ENCODE measurements at places on chromosomes 1 and 21.
A peak's percentile ranks its signal among the peaks of the same experiment; 100 is the strongest.

DNA sequence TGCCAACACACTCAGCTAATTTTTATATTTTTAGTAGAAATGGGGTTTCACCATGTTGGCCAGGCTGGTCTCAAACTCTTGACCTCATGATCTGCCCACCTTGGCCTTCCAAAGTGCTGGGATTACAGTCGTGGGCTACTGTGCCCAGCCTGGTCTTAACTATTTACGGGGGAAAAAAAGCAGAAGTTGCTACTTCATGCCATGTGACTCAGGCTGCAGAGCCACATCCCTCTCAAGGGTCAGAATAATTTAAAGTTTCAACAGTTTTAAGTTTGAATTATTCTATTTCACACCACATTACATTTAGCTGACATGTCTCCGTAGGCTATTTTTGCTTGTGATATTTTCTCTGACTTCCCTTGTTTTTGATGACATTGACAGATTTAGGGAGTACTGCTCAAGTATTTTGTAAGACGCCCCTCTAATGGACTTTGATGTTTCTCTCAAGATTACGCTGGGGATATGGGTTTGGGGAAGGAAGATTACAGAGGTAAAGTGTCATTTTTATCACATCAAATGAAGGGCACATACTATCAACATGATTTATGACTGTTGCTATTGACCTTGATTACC lies 14.6 kb upstream of the AGBL4 start:
- no peak for DNase-seq

- no peak for DNase-seq
These were observed 1093.2 kb downstream of the ADGRL2 start for GRCh38 chr1:82893712-82894470.

DNA sequence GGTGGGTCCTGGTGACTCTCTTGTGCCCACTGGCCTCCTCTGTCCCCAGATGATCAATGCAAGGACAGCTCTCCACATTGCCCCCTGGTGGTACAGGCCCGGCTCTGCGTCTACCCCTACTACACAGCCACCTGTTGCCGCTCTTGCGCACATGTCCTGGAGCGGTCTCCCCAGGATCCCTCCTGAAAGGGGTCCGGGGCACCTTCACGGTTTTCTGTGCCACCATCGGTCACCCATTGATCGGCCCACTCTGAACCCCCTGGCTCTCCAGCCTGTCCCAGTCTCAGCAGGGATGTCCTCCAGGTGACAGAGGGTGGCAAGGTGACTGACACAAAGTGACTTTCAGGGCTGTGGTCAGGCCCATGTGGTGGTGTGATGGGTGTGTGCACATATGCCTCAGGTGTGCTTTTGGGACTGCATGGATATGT lies 10.8 kb downstream of the ADAMTSL4 start:
- DNase-seq, result peak; percentile 70

DNA sequence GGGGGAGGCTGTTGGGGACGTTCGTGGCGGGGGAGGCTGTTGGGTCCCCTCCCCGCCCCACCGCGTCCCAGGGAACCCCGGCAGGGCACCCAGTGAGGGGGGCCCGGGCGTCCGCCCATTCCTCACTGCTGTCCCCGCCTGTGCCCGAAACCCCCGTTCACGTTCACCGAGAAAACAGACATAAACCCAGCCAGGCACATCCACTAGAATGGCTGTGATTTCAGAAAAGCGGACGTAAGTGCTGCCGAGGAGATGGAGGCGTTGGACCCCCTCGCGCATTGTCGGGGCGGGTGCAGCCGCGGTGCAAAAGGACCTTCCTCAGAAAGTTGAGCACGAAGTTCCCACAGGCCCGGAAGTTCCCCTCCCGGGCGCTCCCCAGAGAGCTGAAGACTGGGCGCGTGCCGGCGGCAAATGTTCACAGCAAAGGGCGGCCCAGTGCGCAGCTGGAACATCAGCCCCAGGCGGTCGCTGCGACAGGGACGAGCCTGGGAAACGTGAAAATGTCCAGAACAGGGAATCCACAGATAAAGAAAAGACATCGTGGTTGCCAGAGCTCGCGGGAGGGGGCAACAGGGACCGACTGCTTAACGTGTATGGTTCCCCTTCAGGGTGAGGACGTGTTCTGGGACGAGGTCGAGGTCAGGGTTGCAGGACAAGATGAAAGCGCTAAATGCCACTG lies 18.5 kb upstream of the SAMD11 start:
- DNase-seq, result no peak

- DNase-seq, result no peak
These were observed 186.0 kb upstream of the PLXNA2 start for GRCh38 chr1:208430220-208430619.

DNA sequence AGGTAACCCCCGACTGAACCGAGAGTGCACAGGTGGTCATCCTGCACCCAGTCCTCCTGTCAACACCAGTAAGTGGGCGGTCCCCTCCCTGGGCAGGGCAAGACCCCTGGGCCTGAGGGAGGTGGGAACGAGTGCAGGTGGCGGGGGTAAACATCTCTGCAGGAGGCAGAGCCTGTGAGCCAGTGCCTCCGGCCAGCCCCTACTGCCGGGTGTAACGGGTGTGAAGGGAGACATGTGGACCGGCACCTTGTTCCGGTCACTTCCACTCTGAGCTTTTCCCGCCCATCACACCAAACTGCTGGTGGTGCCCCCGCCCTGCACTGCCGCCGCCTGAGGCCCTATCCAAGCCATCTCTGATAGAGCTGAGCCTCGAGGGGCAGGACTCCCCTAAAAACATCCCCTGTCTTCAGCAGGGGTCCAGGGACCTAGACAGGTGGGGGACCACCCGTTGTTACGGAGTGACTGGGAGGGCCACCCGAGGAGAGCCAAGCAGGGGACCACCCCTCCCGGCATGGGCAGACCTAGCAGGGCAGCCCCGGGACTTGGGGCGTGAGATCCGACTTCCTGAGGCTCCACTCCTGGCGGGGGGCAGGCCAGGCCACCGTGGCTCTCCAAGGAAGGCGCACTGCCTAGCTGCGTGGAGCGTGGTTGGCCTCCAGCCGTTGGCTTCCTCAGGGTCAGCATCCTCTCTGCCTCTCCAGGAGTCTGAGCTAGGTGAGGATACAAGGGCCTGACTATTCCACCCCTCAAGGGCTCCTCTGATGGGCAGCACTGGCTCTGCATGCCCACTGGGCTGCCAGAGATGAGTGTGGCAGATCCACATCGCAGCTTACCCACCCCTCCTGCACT lies 43.8 kb upstream of the LBR start:
- DNase-seq, result no peak

- no peak for DNase-seq
These were observed 46.7 kb upstream of the OSBPL9 start for GRCh38 chr1:51570063-51570710.

- DNase-seq, result no peak
These were observed 135.3 kb downstream of the GDAP2 start for GRCh38 chr1:117794073-117794472.

- no peak for DNase-seq
These were observed 34.4 kb downstream of the HHAT start for GRCh38 chr1:210363119-210363518.

DNA sequence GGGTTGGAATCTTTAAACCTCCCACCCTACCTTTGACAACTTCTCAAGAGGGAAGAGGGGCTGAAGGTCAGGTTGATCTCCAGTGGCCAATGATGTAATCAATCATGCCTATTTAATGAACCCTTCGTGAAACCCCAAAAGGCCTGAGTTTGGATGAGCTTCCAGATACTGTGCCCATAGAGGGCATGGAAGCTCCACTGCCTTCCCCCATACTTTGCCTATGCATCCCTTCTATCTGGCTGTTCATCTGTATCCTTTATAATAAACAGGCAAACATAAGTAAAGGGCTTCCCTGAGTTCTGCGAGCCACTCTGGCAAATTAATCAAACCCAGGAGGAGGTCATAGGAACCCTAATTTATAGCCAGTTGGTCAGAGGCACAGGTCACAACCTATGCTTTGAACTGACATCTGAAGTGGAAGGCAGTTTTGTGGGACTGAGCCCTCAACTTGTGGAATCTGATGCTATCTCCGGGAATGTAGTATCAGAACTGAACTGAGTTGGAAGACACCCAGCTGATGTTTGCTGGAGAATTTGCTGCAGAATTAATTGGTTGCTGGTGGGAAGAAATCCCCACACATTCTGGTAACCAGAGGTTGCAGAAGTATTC lies 24.8 kb downstream of the S100A10 start:
- DNase-seq, result no peak

DNA sequence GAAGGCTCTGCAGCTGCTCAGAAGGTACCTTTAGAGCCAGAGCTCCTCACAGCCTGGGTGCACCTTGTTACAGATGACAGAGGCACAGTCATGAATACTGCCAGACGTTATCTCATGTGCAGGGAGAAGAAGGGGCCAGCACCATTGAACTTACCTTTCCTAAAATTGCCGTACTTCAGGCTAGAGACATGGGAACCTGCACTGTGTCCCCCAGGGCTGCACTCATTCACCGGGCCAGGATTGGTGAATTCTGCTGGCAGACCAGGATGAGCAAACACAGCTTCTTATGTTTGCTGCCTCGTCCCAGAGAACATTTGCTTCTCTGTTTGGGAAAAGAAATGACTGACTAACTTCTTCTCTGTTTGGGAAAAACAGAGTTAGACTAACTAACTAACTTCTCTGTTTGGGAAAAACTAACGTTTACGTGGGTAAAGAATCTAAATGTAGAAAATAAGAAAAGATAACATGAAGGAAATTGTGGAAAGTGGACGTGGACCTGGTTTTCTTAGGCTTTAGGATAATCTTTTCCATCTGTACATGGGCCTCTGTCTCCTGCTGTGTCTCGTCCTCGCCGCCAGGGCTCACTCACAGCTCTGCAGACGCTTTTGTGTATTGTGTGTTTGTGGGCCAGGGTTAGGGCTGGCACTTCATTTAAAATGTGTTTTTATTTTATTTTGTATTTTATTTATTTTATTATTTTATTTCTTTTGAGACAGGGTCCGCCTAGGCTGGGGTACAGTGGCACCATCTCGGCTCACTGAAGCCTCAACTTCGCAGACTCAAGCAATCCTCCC lies 9.9 kb downstream of the OBSCN start:
- DNase-seq, result no peak

DNA sequence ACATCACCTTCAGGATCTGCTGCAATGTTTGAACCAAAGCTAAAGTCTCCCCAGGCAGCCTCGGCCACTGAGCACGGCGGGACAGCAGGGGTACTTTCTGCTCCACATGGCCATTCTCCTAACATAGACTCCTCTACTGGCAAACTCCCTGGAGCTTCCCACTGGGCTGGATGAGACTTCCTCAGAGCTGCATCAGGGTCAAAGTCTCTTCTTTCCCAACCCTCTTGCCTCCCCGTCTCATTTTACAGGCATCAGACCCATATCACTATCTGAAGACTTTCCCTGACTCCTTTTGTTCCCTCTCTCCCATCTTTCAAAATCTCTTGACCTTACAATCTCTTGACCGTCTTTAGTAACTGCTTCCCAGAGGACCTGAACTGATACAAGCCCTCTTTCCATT lies 42.2 kb upstream of the KIRREL1 start:
- DNase-seq, result no peak

- no peak for DNase-seq
These were observed 6.1 kb upstream of the ARL8A start for GRCh38 chr1:202150602-202151001.

DNA sequence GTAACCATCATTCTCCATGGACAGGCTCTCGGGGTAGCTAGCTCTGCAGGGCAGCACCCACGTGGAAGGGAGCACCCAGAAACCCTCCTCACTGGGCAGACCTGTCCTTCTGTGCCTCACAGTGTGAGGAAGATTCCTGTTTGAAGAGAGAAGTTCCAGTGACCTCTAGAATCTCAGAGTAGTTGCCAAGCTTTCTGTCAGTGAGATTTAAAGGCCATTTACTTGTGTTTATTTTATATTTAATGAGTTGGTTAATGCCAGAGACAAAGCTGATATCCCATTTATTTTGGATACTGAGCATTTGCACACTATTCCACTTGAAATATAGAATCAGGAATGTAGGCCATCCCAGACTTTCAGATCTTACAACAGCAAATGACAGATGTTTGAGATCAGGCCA lies 28.7 kb downstream of the MTARC1 start:
- no peak for DNase-seq

GRCh38 chr1:72010094-72010431 lies 272.3 kb downstream of the NEGR1 start:
- DNase-seq, result no peak

DNA sequence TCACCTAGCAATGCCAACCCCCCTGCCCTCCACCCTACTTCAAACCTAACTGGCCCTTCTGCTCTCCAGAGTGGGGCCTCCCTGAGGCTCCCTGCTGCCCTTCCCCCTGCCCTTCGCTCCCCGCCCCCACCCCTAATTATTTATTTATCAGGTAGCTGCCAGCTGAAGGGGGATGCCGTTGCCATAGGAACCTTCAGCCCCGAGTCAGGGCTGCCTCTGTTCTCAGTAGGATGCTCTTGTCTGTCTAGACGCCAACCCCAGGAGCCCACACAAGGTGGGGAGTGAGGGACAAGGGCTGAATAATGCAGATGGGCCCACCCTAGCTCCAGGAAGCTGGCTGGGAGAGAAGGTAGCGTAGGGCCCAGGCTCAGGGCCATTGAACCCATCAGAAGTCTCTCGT lies 41.1 kb downstream of the NKAIN1 start:
- DNase-seq, result no peak

GRCh38 chr1:8866792-8867415 lies 11.6 kb downstream of the ENO1 start:
- DNase-seq, result no peak

DNA sequence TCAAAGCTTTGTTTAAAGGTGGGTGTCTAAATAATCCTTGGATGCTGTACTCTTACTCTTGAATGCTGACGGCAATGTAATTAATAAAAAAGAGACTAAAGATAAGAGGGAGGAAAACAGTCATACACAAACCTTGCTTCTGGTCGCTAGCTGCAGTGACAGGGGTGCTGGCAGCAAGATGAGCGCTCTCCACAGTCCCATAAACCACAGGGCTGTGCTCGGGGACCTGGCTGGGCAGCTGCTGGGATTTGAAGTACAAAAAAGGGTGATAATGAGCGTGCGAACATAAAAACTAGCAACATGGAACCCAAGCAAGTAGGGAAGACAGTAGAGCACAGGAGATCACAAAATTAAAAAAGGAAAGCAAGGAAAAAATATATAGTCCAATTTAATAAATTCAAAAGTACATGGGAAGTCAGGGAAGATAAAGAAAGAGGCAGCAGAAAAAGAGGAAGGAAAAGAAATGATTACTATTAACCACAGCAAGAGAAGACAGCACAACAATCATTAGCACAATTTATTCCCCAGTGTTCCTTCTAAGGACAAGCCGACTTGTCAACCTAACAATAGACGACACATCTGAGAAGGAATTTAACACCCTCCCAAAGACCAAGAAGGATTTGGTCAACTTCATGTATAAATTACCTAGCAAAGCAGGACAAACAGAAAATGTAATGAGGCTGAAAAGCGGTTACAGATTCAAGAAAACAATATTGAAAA lies 162.9 kb upstream of the HP1BP3 start:
- no peak for DNase-seq

All from stimulated activated CD4-positive, alpha-beta T cell treated with anti-CD3 and anti-CD28 coated beads, Interleukin-12 subunit alpha, Interleukin-12 subunit beta, amount 100 ng/mL, for 24 hours (primary cell).